Chondrocyte (in vitro differentiated cells): ENCODE measurements at places on chromosomes 3 and 15. TPM values are rescaled to one million over a fixed set of nuclear protein-coding genes. Genes with fewer than 3 reads are reported as not detected.

DNA sequence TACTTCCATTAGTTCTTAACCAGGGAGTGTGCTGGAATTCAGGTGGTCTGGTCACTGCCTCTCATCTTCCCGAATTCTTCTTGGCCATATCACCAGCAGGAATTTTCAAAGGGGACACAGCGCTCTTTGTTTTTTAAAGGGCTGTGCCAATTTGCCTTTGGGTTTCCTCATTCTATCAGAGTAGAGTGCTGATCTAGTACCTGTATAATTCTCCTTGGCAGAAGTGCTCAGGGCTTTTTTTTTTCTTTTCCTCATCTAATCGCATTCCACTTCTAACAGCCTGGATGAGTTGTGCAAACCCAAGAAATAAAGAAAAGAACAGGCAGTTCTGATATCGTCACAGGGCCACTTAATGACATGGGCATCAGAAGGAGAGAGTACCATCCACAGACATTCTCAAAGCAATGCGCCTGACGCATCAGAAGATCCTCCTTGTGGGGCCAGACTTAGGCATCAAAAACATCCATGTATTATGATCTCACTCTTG lies 121.0 kb downstream of the ASB7 start:
- peaks cover 64% of the 10 kb centered on the region for H3K4me1 ChIP-seq
- H3K4me3 ChIP-seq: no peak overlapping the region
- H3K27me3 ChIP-seq: no peaks in the 10 kb centered on the region

GRCh38 chr3:134568790-134569189 lies 82.0 kb downstream of the KY start:
- H3K27me3 ChIP-seq: no peaks in the 10 kb centered on the region
- H3K4me1 ChIP-seq: no peaks in the 10 kb centered on the region
- H3K4me3 ChIP-seq: no peak overlapping the region
- H3K27ac ChIP-seq: no peak overlapping the region

DNA sequence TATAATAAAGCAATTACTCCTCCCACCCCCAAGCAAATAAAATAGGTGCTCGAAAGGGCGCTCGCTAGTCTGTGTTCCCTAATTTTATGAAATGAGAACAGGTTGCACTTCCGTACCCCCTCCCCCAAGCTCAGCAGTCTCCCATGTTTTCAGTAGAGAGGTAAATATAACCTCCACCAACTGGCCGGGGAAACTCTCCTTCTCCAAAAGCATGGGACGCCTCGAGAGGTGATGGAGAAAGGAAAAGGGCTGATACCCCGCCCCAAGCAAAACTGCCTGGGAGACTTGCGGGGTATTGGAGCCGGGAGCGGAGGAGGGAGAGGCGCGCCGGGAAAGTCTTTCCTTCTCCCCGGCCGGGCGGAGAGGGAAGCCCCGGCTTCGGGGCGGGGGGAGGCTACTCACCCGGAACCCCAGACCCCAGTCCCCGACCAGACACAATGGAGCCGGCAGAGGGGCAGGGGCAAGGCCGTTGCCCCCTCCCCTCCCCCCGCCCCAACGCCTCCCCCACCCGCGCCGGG lies 605 bp downstream of the DCUN1D1 start:
- no peak for DNase-seq
- peak overlapping the region; percentile 92 for H3K4me3 ChIP-seq
- H3K4me1 ChIP-seq: peaks cover 25% of the 10 kb centered on the region
- H3K27ac ChIP-seq: peak overlapping the region; percentile 80

Gene ACKR2
- total RNA-seq: 0.41 to 1.2 TPM (median 1.0 TPM) in 3 replicates

- no peak for DNase-seq
- H3K27ac ChIP-seq: no peak overlapping the region
- H3K4me3 ChIP-seq: no peak overlapping the region
- H3K4me1 ChIP-seq: no peaks in the 10 kb centered on the region
Observed at GRCh38 chr15:85109333-85109732, 127.7 kb downstream of the PDE8A start.

Gene ZIC4
- total RNA-seq: 1.7 to 10.2 TPM (median 1.7 TPM) in 3 replicates

DNA sequence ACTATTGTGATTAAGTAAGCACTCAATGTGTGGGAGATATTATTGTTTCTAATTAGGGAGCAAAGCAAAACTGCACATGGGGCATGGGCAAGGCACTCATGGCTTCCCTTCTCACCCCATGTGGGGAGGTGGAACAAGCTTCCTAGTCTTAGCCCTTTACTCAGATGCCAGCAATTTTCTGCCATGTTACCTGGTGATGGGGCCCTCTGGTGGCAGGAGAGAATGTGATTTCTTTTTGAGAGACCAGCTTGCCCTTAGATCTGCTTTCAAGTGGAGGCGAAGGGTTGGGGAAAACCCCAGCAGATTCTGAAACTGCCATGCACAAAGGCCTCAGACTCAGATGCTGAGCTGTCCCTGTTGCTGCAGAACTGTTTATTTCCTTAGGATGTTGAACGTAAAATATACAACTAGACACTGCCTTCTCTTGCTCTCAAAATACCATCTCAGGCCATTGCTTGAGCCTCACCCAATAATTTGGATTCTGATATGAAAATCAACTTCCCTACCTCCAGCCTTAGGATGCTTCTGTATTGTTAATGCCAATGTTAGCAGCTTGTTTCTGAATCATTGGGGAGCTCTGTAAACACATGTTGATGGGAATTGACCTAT lies 130.2 kb upstream of the TPRG1 start:
- no peak overlapping the region for H3K4me3 ChIP-seq
- H3K27ac ChIP-seq: no peak overlapping the region
- H3K4me1 ChIP-seq: peaks cover 5% of the 10 kb centered on the region
- no peaks in the 10 kb centered on the region for H3K27me3 ChIP-seq
